Left ventricle myocardium superior (tissue), 1 donor: ENCODE measurements at places on chromosomes 1 and 21. TPM values are rescaled to one million over a fixed set of nuclear protein-coding genes. Genes with fewer than 3 reads are reported as not detected.

- peak; percentile 36 for DNase-seq
These were observed 16.9 kb downstream of the RPTN start for GRCh38 chr1:152141971-152142584.

Gene ABCD3
- total RNA-seq = 66.2 TPM

GRCh38 chr21:39625211-39625895 is 12.6 kb downstream of the B3GALT5 start:
- DNase-seq = no peak

Gene MAP1LC3C
- not detected for total RNA-seq

DNA sequence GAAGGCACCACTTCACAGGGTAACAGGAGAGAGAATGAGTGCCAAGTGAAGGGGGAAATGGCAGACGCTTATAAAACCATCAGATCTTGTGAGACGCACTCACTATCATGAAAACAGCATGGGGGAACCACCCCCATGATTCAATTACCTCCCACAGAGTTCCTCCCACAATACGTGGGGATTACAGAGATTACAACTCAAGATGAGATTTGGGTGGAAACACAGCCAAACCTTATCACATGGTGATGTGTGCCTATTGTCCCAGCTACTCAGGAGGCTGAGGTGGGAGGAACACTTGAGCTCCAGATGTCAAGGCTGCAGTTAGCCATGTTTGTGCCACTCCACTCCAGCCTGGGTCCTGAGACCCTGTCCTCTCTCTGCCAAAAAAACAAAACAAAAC is 56.0 kb upstream of the DSCAM start:
- DNase-seq = no peak
